Mucosa of gallbladder (tissue), 1 donor: ENCODE measurements at places on chromosomes 12 and 14. TPM values are rescaled to one million over a fixed set of nuclear protein-coding genes. Genes with fewer than 3 reads are reported as not detected.

DNA sequence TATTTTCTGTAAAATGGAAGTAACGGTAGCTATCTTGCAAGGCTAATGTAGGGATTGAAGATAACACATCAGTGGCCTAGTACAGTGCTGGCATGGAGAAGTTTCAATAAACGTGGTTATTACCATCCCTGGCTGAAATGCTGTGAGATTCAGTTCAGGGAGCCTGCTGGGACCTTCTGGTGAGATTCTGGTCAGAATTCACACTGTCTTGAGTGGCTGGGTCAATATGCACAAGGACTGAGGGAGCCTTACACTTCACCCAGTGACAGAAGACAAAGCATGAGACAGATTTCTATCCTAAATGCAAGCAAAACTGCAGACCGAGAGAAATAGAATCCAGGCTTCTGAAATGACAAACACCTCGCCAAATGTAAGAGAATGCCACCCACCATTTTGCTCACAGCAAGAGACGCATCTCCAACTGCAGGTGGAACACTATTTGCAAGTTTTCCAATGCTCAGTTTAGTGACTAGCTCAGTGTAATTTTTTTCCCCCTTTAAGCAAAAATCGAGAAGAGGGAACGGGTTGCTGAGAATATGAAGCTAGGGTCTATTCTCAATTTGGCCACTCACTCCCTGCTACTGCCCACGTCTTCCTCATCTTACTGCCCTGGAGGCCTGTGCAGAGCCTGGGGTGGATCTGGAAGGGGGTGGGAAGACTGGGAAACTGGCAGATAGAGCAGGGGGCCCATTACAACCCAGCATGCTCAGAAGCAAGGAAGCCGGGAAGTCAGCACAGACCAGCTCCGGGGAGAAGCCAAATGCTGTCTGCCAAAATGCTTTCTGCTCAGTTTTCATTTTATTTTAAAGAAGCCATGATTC, 201.3 kb downstream of the TTC7B start:
- DNase-seq, result no peak

DNA sequence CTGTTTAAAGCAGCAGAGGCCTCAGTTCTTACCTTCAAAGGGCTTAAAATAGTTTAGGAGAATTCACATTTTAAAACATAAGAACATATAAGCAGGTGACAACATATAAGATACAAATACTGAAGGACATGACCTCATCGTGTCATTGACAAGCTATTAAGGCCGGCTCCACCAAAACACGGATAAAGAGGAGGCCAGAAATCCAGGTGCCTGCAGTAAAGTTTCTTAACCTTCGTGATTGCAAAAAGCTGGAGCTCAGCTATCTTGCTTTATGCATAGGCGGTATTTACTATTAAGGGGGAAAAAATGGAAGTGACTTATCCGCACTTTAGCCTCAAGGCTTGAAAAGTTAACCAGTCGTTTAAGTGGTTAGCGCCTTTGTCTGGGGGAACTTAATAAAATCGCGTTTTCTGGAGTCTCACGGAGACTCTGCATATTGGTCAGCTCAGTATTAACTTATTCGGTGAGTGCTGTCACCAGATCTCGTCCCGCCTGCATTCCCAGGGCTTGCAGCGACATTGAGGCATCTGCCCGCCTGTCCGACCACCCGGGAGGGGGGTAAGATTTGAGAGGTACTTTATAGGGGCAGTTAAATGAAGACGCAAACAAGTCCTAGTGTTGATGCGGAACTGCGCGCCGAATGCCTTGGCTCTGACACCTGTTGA, 1.1 kb upstream of the SP1 start:
- DNase-seq, result no peak

- DNase-seq, result no peak
These were observed 15.0 kb upstream of the TMEM119 start for GRCh38 chr12:108612788-108613282.

Gene SERPINA4
- 133 TPM for total RNA-seq

Gene CCDC38
- total RNA-seq, result not detected
